GF-D8 (cell line): ENCODE measurements at places on chromosomes 5 and 9.

DNA sequence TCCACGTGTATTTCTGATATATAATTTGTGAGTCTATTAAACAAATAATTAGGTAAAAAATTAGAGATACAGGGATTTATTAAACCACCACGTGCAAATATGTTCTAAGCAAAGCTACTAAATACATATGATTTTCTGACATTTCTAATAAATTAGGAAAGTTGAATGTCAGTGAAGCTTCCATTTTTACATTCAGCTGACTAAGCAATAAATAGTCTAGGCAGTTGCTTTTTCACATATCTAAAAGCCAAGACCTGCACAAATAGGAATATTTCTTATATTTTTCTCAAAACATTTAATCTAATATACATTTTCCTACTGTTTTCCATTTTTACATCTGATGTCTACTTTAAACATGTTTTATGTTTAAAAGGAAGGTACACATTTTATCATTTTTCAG lies 322.6 kb upstream of the EFNA5 start:
- DNase-seq: no peak

DNA sequence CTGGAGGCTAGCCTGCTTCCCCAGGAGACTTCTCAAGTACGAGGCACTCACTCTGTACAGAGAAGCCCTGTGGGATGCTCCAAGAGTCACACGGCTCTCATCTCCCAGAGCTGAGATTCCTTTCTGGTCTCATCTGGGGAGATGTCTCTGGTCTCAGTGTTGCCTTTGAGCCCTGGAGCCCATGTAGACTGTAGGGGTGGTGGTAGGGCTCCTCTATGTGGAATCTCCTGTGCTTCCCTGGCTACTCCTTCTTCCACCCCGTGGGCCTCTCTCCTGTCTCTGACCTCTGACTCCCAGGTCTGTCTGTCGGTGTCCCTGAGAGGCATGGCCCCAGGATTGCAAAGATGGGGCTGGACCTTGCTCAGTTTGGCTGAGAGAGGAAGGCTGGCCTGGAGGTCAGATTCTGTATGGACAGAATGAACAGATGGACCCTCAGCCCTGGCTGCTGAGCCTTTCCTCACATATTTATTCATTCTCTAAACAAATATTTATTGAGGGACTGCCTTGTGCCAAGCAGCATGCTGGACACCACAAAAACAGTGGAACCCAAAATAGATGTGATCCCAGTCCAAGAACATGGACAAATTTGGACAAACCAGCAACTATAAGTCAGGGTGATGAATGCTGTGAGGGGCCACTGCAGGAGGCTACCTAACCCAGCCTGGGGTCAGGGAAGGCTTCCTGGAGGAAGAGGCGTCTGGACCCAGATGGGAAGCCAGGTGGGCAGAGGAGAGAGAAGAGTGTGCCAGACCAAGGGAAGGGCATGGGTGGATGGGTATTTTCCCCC lies 2.6 kb downstream of the CCL19 start:
- DNase-seq: no peak

GRCh38 chr9:34332076-34332964 lies 3.0 kb downstream of the NUDT2 start:
- peak; percentile 29 for DNase-seq

- no peak for DNase-seq
Measured at GRCh38 chr9:26131886-26132285, 453.6 kb upstream of the TUSC1 start.

- no peak for DNase-seq
Measured at GRCh38 chr5:96199713-96200183, 233.3 kb downstream of the PCSK1 start.

- no peak for DNase-seq
Measured at GRCh38 chr5:149181732-149182131, 40.4 kb downstream of the ABLIM3 start.

GRCh38 chr5:112390327-112390726 lies 28.8 kb downstream of the EPB41L4A start:
- DNase-seq: no peak

- DNase-seq: no peak
Measured at GRCh38 chr5:43608406-43608805, 5.4 kb downstream of the NNT start.

DNA sequence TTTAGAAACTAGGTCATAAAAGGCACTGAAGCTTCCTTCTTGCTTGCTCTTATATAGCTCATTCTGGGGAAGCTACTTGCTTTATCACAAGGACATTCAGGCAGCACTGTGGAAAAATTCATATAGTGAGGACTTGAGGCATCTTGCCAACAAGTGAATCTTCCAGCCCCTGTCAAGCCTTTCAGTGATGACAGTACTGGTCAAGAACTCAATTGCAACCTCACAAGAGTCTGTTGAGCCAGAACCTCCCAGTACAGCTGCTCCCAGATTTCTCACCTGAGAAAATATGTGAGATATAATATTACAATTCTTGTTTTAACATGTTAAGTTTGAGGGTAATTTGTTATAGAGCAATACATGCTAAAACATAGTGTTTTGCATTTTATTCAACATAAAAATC lies 2011.0 kb upstream of the NUDT12 start:
- DNase-seq: no peak

DNA sequence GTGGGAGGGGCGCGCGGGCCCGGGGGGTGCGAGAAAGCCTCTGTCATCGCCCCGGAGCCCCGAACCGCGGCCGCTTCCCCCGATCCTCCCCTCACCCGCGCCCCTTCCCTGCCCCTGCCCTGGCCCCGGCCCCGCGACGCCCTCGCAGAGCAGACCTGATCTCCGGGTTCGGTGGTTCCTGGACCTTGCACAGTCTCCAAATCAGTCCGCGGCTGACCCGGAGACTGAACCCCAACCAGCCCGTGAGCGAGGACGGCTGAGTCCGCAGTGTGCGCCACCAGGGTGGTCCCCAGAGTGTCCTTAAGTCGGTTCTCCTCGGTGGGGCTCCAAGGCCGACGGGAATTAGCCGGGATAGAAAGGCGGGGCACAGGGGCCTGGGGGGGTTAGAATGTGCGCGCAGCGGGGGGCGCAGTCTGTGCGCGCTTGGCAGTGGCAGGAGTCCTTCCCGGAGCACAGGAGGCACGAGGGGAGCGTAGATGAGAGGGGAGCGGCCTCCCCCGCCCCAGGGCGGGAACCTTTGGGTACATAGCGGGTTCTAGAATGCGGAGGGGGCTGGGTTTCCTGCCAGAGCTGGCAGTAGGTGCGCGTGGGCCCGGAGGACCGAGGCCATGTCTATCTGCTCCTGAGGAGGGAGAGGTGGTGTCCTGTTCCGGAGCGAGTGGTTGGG lies 779 bp downstream of the PKN3 start:
- DNase-seq: no peak

DNA sequence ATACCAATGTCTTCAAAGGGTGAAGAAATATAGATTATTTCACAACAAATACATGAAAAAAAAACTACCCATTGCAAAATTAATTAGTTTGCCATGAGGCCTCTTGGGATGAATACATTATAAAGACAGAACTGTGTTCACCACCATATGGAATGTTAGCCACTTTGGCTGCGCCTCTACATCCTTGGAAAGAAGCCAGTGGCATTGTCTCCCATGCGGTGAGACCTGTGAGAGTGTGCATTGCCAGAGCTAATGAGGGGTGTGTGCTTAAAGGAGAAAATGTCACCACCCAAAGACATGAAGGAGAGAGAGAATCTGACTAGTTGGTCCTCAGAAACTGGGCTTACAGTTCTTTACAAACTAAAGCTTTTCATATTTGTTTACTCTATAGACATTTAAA lies 110.6 kb downstream of the PLPPR1 start:
- DNase-seq: no peak

- DNase-seq: no peak
Measured at GRCh38 chr9:16364347-16364746, 506.1 kb downstream of the BNC2 start.

DNA sequence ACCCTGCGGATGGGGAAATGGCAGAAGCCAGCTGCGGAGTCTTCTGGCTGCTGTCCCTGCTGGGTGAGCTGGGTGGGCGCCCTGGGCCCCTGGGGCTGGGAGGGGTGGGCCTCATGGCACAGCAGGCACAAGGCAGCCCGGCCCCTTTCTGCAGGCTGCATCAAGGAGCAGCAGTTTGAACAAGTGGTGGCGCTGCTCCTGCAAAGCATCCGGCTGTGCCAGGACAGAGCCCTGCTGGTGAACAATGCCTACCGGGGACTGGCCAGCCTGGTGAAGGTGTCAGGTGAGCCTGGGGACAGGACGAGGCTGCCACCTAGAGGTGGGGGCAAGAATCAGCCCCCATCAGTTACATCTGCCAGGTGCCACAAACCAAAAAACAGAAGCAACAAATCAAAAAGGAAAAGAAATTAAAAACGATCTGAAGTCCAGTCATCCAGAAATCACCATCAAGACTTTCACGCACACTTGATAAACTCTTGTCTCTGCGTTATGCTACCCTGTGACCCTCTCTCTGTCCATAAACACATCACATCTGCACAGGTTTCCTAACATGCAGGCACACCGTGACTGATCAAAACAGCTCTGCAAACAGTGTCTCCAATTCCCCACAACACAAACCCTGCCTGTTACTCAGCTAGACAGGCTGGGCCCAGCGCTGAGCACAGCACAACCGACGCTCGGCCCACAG lies 13.9 kb downstream of the REXO4 start:
- DNase-seq: no peak

DNA sequence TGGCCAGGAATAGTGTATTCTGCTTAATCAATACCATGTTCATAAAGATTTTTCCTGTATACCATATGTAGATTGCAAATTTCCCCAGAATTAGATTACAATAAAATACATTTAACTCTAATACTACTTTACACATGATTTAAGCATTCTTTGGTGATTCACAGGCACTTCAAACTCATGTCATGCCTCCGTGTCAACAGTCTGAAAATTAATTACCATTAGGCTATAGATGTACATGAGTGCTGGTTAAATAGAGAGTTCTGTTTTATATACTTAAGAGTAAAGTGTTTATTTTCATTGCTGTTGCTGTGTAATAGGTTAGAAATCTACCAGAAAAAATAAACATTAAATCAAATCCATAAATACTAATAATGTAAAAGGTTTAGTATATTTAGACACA lies 159.8 kb downstream of the ZSWIM6 start:
- DNase-seq: no peak

GRCh38 chr5:120096413-120096812 lies 367.7 kb upstream of the PRR16 start:
- no peak for DNase-seq

DNA sequence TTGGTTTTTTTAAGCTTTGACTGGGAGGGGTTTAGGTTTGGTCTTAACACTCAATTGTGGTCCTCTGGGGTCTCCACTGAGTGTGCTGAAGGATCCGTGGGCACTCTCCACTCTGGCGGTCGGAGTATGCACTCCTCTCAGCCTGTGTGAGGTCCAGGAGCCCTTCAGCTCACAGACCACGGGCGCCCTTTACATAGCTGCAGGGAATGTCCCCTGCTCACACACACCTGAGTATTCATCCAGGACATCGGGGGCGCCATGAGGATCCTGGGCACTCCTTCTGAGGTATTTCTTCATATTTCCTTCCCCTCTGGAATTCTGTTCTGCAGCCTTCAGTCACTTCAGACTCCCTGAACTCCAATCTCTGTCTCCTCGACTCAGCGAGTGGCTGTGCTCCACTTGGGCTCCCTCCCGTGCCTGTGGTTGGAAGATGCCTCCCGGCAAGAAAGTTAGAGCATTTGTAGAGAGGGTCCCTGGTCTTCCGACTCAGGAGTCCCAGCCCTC lies 12.5 kb downstream of the TRIP13 start:
- DNase-seq: no peak

- peak; percentile 29 for DNase-seq
Measured at GRCh38 chr9:120619751-120620655, 40.0 kb upstream of the CDK5RAP2 start.

DNA sequence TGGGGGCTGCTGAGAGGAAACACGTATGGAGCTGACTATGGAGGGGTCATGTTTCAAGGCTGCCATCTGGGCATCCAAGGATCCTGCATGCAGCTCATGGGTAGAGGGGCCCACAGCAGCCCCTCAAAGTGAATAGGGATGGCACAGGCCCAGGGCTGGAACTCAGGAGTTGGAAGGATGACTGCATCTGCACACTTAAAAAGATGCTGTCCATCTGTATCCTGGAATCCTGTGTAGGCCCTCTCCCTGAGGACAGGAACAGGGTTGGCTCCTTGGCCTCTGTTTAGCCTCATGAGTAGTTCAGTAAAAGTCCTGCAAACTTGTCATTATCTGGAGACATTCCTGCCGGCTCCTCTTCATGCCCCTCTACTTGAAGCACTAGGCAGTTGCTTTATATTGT lies 4.0 kb downstream of the BNIP1 start:
- no peak for DNase-seq

DNA sequence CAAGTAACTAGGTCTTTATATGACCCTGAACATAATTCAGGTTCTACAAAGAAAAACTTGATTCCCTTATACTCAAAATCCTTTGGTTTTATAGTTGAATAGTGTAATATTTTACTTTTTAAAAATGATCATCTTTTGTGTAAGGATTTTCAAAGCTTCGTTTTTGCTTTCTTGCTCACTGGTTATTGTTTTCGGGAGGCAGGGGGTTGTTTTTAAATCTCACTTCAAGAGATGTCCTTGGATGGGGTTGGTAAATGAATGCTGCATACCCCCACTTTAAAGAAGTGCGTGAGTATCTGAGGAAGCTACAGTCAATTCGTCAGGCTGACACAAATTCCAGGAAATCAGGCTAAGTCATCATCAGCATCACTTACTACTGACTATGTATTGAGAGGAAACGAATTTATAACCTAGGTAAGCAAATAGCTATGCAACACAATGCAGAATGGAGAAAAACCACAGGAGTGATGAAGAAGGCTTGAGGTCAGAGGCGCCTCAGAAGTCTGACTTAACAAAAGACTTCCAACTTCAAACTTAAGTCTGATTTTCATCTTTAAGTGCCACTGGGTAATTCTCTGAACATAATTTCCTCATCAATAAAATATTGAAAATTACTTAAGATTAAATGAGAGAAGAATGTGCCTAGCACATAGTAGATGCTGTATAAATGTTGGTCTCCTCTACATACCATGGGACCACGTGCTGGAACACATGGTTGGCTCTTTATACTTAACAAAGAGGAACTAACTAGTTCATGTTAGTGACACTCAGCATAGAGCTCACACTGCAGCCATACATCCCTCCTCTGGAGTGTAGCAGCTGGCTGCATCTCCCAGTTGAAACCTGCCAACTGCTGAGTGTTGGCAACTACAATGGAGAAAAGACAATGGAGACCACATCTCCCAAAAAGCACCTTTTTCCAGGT lies 106.0 kb upstream of the KIF2A start:
- no peak for DNase-seq

GRCh38 chr5:75040973-75041372 lies 11.4 kb downstream of the GCNT4 start:
- DNase-seq: no peak
